ENCODE measurements at places on chromosomes 16 and 17.
A peak's percentile ranks its signal among the peaks of the same experiment; 100 is the strongest.

- no peak for DNase-seq
Measured at GRCh38 chr16:9518051-9518450, 426.6 kb downstream of the HAPSTR1 start.

- no peak for DNase-seq
Measured at GRCh38 chr17:47736501-47737495, 3.8 kb downstream of the TBX21 start.

DNA sequence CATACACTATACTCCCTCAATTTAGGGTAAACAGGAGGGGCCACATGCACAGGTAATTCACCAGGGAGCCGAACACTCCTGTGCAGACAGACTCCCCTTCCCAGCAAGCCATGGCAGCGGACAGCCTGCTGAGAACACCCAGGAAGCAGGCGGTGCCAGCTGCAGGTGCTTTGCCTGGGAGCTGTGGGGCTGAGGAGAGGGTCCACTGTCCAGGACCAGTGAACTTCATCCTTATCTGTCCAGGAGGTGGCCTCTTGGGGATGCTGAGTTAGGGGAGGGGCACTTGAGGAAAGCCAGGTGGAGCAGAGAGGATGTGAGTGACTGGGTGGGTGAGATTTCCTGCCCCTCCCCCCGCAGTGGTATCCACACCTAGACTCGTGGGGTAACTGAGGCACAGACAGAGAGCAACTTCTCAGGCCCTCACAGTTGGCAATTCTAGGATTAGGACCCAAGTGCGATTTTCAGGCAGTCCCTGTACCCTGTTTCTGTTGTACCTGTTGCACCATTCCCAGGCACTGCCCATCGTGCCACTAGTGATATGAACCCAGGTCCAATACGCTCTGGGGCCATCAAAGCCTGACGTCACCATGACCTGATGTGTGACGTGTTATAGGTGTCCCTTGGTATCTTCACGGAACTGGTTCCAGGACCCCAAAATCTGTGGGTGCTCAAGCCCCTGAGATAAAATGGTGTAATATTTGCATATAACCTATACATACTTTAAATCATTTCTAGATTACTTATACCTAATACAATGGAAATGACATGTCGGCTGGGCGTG is 1.2 kb downstream of the GRN start:
- no peak for DNase-seq

GRCh38 chr16:760065-760464 is 469 bp upstream of the MSLN start:
- DNase-seq, result no peak

- no peak for DNase-seq
Measured at GRCh38 chr16:66204756-66205155, 161.7 kb upstream of the CDH5 start.

DNA sequence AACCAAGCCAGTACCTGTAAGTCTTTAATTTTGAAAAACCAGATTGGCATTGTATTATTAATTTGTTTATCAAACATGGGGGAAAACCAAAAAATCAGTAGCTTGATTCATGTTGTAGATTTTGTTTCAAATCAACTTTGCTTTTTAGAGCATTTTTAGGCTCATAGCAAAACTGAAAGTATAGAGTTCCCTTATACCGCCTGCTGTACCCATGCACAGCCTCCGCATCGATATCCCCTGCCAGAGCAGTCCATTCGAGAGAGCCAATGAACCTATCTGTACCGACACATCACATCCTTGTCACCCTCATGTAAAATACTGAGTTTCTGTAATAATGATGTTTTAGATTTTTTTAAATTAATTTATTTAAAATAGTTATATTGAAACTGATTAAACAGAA is 16.2 kb upstream of the MRC2 start:
- DNase-seq, result no peak

DNA sequence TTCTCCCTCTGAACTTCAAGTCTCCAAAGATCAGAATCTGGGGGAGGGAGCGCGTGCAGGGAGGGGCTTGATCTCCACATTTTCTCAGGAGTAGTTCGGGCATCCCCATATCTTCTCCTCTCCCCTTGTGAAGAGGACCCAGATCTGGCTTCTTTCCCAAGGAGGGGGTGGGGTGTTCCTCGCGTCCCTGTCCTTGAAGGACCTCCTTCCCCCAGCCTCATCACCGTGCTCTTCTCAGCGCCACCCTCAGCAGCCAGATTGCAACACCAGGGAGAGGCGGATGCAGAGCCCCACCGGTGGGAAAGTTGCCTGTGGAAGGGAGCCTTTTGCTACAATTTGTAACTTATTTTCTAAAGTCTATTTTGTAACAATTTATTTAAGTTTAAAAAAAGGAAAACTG is 5.7 kb downstream of the PRSS53 start:
- no peak for DNase-seq

DNA sequence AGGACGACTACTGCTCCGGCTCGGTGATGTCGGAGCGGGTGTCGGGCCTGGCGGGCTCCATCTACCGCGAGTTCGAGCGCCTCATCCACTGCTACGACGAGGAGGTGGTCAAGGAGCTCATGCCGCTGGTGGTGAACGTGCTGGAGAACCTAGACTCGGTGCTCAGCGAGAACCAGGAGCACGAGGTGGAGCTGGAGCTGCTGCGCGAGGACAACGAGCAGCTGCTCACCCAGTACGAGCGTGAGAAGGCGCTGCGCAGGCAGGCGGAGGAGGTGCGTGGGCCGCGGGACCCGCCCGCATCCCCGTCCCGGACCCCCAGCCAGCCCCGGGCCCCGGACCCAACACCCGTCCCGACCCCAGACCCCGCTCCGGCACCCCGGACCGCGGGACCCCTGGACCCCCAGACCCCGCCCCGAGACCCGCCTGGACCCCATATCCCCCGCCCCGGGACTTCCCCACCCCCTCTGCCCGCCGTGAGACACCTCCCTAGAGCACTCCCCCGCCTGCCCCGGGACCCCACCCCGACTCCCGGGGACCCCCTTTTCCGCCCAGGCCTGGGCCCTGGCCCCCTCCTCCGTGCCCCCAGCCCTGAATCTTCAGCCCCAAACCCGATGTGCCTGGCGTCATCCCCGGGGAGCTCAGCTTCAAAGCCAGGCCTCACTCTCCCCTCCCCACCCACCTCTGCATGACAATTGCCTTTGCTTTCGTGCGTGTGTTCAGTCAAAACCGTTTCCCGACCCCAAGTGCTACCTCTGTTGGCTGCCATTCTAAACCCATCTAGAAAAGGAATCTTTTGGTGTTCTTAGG is 594 bp downstream of the MAPK8IP3 start:
- peak; percentile 47 for DNase-seq

- no peak for DNase-seq
Measured at GRCh38 chr16:86651823-86652222, 73.5 kb downstream of the FOXL1 start.

- DNase-seq, result no peak
Measured at GRCh38 chr16:56691885-56692284, 9.6 kb downstream of the MT1X start.

GRCh38 chr16:6993544-6993943 is 339.1 kb upstream of the RBFOX1 start:
- DNase-seq, result no peak

Data from activated naive CD8-positive, alpha-beta T cell treated with anti-CD3 and anti-CD28 coated beads, Interleukin-2, amount 50 U/mL, for 16 hours (primary cell).